ENCODE measurements at places on chromosomes 11 and 22.

GRCh38 chr22:20957102-20957682 is 9.9 kb upstream of the AIFM3 start:
- DNase-seq: no peak

GRCh38 chr11:27720277-27720830 is 20.1 kb upstream of the BDNF start:
- DNase-seq: peak; percentile 24

- no peak for DNase-seq
Measured at GRCh38 chr22:49533886-49534285, 293.8 kb downstream of the BRD1 start.

DNA sequence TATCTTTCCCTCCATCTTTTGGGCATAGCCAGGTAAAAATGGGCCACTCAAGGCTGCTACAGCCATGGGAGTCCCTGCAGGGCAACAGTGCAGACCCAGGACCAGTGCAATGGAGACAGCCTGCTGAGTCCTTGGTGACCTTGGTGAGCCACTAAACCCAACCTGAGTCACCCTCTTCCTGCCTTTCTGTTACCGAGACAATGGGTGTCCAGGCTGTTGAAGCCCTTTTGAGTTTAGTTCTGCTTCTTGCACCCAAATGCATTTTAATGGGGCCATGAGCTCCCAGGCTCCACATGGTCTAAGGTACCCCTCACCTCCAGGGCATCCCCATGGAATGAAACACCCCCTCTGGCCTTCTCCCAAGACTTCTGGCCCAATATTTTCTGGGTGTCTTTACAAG is 874 bp upstream of the PLAAT4 start:
- DNase-seq: peak; percentile 65

- DNase-seq: no peak
Measured at GRCh38 chr11:111879637-111879960, 258 bp downstream of the CFAP68 start.

DNA sequence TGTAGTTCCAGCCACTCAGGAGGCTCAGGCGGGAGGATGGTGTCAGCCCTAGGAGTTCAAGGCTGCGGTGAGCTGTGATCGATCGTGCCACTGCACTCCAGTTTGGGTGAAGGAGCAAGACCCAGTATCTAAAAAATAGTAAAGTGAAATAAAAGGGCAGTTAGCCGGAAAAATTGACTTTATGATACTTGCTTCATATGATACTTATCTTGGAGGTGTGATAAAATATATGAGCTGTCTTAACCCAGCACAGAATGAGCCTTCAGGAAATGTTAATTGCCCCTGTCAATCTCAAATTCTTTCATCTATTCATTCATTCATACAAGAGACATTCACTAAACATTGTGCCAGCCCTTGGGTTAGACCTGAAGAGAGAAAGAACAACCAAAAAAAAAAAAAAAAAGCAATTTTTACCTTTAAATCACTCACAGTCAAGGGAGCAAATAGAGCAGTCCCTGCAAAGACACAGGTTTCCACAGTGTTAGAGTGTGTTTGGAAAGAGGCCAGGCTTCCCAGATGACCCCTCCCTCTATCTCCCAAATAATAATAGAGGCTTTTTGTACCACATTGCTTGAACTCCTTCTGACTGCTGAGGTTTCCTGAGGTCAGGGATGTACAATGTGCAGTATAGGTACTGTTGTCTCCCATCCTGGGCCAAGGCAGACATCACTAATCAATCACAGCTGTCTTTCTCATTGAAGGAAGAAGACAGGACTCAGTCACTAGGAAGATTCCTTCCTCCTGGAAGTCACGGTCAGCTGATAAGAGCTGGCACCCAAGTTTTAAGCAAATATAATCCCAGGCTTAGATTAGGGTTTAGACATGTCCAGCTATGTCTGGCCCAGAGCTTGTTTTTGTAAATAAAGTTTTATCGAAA is 454.6 kb downstream of the MIAT start:
- DNase-seq: no peak

GRCh38 chr22:49658902-49659280 is 168.8 kb downstream of the BRD1 start:
- DNase-seq: no peak

DNA sequence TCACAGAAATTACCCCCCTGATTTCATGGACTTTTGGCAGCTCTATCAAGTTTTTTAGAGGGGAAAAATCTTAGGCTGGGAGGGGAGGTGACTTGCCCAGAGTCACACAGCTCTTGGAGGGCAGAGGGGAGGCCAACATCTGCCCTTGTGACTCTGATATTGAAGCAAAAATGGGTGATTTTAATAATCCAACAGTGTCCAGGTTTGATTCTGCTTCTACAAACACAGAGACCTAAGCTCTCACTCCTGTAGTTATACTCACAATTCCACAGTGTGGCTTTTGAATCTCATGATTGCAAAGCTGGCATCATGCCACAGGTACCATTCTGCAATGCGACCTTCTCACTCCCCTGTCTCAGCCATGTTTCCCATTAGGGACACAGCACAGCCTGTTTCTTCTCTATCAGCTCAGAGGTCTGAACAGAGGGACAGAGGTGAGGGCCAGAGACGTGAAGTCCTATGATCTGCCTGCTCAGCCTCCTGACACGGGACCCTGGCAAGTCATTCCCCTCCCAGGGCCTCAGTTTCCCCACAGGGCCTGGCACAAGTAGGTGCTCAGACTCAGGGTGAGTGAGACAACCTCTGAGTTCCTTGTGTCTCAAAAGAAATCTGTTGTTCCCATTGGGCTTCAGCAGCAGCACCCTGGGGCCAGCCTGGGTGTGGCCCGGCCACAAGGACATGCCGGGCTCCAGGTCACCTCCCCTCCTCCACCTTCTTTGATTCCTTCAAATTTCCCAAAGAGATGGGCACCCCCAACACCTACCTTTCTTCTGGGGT is 766 bp downstream of the APOL2 start:
- DNase-seq: no peak

- DNase-seq: no peak
Measured at GRCh38 chr11:14713496-14714244, 70.1 kb downstream of the PDE3B start.

DNA sequence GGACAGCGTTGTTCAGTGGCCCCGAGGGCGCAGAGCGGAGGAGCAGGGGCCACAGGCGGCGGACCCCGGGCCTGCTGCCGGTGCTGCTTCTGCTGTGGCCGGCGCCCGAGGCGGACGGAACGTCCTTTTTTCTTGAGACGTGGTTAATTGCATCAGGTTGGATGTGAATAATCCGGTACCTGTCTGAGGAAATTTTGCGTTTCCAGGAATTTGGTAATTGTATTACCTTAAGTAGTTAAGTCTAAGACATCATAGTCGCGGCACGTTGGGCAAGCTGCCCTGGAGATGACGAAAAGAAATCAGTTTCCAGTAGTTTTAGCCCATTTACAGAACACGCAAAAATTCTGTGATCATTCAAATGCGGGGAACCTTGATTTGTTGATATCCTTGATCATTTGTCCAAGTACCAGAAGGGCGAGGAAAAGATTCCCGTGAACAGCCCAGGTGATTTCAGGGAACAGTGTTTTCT is 789 bp downstream of the SPECC1L start:
- DNase-seq: no peak

DNA sequence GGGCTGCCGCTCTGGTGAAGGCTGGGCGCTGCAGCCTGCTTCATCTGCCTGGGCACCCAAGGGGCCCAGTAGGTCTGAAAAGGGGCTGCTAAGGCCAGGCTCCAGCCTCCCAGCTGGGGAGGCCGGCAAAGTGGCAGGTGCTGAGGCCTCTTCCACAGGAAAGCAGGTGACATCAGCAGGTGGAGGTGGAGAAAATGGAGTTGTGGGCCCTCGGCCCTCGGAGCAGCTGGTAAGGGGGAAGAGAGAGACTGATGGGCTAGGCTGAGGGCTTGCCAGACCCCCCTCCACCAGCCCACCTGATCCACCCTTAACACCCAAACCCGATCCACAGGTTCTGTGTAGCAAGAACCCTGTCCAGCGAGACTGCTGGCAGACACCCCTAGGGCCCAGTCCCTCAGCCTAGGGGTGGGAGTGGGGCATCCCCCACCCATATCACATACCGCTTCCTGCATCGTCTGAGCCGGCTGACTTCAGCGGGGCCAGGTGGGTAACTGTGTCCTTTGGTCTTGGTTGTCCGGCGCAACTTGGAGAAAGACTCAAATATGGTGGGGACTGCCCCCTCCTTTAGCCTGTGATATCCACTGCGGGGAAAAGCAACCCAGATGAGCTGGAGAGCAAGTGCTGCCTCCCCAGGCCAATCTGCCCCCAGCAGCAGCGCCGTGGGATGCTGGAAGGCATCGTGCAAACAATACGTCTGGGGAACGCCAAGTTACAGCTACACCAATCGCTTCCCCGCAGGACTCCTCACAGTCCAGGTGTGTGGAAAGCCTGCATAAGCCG is 1.5 kb downstream of the THAP7 start:
- DNase-seq: no peak

- no peak for DNase-seq
Measured at GRCh38 chr11:131808470-131808869, 438.1 kb downstream of the NTM start.

- DNase-seq: no peak
Measured at GRCh38 chr11:114151631-114152030, 92.1 kb downstream of the ZBTB16 start.

GRCh38 chr11:56968524-56968923 is 20.2 kb upstream of the OR5AK2 start:
- DNase-seq: no peak

DNA sequence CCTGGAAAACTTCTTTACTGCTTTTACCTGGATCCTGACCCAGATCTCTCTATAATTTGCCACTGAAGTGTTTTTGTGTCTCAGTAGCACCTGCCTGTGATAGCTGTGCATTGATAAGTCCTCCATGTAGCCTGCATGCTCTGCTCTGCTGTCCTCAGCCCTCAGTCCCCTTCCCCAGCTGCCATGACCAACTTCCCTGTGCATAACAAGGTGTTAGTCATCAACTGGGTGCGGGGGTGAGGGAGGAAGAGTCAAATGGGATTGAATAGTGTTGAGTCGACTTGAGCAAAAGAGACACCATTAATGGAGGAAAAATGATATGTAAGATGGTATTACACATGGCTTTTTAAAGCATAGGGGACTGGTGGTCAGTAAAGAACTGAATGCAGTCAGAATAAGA is 92.2 kb upstream of the PLET1 start:
- no peak for DNase-seq

DNA sequence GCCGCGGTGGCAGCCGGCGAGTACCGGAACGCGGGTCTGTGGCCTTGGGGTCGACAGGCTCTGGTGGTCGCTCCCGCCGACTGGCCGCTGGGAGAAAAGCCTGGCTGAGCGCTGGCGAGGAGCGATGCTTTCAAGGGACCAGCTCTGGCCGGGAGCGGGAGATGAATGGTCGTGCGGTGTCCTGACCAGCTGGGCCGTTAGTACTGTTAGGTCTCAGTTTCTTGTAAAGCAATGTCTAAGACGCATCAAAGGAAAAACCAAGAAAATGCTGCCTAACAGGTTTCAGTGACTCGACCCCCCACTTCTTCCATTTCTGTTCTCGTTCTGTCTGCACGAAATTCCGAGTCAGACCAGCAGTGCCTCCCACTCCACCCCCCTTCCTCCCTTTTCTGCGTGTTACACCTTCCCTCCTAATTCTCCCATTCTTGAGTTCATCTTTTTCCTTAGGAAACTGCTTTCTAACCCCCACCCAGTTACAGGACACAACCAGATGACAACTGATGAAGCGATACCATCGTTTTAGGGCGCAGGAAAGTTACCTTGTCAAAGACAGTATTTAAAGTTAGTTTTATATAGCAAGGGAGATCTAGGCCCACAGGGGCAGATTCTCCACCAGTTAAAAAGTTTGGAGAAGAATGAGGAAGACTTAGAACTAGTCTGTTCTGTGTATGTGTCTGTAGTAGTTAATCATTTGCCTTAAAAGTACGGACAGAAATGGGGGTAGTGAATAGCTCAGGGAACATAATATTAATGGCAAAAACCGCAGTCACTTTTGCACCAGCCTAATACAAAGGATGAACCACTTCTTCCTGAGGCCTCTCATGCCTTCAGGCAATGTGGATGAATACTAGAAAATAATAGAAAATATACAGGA is 1.0 kb downstream of the CUL5 start:
- peak; percentile 2 for DNase-seq

DNA sequence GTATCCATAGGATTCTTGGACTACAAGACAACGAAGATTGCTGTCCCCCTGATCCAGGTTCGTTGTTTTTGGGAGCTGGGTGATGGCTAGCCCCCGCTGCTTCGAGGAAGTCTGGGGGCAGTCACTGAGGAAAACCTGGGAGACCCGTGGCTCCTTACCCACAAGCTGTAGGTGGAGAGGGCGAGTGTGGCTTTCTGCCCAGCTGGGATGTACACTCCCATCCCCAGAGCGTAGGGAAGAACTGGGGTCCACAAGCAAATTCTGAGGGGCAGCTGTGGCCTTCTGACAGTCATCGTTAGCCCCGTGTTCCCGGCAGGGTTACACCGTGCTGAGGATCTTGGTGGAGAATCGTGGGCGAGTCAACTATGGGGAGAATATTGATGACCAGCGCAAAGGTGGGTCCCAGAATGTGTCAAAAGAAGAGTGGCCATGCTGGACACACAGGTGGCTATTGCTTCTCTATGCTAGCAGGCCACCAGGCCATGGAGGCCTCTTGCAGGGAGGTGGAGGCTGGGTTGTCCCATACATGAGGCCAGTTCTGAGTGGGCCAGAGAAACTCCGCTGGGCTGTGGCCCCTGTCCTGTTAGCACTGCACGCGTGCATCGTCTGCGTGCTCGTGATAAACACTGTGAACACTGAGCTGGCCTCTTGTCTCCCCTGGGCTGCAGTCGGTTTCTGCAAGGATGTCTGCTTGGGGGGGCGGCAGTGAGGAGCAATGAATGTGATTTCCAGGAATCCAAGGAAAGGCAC is 39.8 kb downstream of the GLB1L2 start:
- DNase-seq: no peak

DNA sequence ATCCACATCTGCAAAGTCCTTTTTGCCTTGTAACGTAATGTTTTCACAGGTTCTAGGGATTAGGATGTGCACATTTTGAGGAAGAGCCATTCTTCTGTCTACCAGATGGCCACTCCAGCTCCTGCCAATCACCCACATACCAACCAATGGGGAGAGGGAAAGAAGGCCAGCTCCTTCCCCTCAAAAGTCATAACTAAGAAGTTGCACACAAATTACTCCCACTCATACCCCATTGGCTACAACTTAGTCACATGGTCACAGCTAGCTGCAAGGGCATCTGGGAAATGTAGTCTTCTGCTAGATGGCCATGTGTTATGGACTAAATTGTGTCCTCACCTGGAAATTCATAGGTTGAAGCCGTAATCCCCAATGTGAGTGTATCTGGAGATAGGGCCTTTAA is 15.4 kb upstream of the MYOD1 start:
- DNase-seq: peak; percentile 34

- no peak for DNase-seq
Measured at GRCh38 chr22:49676230-49676629, 151.4 kb downstream of the BRD1 start.

GRCh38 chr22:35835267-35835997 is 117.8 kb downstream of the APOL5 start:
- peak; percentile 3 for DNase-seq

- peak; percentile 32 for DNase-seq
Measured at GRCh38 chr11:60924110-60924905, at the start of gene TMEM132A. Gene TMEM132A (plus strand): TSS chr11:60924460. CDS start chr11:60924634, 174 bp downstream.

DNA sequence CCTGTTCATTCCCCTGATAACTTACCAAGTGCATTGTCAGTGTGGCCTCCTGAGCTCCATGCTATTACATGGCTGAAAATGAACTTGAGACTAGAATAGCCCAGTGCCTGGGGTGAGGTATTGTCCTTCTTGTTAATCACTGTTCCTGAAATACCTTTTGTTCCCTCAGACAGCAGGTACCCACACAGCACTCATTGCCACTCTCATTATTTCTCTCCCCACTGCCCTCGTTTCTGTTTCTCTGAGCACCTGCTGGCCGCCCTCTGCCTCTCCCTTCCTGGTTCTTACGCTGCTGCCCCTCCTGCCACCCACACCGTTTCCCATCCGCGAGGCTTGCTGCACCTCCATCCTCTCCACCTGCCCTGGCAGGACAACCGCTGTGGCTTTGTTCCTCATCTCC is 36.9 kb upstream of the RAB1B start:
- no peak for DNase-seq
